Activated T-cell treated with anti-CD3 and anti-CD28 coated beads for 48 hours (primary cell): ENCODE measurements at places on chromosomes 4 and X.

GRCh38 chrX:132022198-132022966, 720 bp upstream of the STK26 start:
- DNase-seq, result no peak

GRCh38 chr4:82031376-82031927, 342.3 kb downstream of the HNRNPD start:
- no peak for DNase-seq

DNA sequence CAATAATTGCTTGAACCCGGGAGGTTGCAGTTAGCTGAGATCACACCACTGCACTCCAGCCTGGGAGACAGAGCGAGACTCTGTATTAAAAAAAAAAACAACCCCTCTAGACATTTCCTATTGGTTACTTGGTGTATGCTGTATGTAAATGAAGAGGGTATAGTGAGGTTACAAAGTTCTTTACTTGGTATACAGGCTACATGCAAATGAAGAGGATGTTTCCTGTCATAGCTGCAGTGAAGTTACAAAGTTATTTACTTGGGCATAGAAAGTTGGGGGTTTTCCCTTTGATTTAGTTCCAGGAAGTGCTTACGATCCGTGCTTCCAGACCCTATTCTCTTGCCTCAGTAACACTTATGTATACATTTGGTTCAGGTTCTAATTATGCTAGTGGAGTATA, 38.4 kb upstream of the CLNK start:
- DNase-seq, result no peak

- no peak for DNase-seq
Measured at GRCh38 chr4:74503580-74503979, 58.6 kb downstream of the AREG start.

- no peak for DNase-seq
Measured at GRCh38 chrX:99383786-99384185, 1026.3 kb downstream of the PCDH19 start.

- no peak for DNase-seq
Measured at GRCh38 chr4:24298911-24299310, 285.4 kb downstream of the DHX15 start.

- DNase-seq, result no peak
Measured at GRCh38 chr4:101288365-101289145, 58.8 kb downstream of the PPP3CA start.

DNA sequence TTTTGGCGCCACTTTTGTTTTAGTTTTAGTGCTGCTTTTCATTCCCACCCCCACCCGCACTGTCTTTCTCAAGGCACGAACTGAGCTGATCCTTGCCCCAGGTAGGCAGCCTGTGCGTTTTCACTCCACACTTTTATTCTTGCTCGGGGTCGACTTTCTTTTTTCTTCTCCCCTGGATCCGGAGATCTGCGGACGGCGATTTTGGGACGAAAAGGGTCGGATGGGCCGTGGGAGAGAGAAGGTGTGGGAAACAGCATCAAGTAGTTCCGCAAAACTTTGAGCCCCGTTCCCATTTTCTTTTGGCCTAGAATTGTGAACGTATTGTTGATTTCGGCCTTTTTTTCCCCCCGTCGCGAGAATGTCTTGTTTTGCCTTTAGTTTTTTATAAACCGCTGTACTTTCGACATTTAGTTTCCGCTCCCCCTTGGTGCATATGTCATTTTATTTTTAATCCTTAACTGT, 531 bp downstream of the STAG2 start:
- DNase-seq, result no peak

DNA sequence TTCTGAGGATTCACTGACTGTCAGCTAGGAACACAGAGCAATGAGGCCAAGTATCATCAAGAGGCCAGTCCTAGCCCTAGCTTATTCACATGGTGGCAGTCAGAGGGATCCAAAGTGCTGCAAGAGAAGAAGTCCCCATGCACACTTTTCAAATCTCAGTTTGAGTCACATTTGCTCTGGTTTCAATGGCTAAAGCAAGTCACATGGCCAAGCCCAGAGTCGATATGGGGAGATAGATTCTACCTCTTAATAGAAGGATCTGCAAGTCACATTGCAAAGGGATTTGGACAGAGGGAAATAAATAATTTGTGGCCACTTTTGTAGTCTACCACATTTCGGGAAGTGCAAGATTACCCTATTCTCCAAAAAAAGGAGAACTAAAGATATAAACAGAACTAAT, 3.7 kb upstream of the LCORL start:
- no peak for DNase-seq

GRCh38 chr4:94559351-94559806, 107.6 kb downstream of the PDLIM5 start:
- no peak for DNase-seq

- DNase-seq, result no peak
Measured at GRCh38 chr4:126986828-126987227, 645.9 kb upstream of the INTU start.

GRCh38 chrX:134484039-134484438, 24.1 kb downstream of the HPRT1 start:
- DNase-seq, result no peak

- no peak for DNase-seq
Measured at GRCh38 chr4:139619644-139620043, 46.0 kb upstream of the MGST2 start.

DNA sequence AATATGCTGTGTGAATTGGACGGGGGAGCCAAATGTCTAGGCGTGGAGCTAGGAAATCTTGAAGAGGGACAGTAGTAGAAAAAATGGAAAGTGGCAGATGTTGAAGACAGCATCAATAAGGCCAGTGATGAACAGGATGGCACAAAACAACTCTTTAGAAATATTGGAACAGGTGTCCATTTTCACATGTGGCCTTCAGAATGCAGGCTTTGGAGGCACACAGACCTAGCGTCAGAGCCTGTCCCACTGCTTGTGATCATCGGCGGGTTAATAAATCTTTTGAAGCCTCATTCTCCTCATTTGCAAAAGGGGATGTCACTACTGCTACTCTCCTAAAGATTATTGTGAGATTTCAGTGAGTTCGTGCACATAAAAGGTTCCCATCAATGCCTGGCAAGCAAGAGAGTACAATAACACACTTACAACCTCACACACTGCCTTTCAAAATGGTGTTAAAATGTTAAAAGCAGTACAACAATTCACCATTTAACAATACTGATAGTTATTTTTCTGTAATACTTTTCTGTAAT, 2.4 kb downstream of the PDLIM3 start:
- no peak for DNase-seq

DNA sequence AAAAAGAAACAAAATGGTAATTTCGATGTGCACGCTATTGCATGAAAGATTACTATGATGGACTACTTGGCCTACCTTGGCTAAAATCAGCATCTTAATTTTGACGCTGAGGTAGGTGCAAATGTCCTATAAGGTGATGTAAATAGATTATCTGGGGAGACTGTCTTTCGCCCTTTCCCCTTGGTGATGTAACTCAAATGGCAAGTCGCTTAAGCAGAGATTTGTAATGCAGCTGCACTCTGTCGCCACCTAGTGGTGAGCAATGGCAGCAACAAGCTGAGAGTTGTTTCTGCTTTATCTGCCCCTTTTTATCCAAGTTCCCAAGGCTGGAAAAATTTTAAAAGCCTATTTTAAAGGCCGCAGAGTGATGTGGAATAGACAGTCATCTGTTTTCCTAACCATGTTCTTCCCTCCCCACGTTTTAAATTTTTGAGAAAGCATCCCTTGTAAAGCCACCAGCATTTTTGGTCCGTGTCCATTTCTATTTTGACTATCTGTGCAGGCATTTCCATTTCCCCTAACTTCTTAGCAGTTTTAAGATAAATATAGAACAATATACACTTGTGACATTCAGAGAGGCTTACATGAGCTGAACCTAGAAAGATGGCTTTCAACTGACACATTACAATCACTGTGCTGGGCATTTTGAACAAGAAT, 62.4 kb upstream of the PDLIM3 start:
- peak; percentile 49 for DNase-seq

DNA sequence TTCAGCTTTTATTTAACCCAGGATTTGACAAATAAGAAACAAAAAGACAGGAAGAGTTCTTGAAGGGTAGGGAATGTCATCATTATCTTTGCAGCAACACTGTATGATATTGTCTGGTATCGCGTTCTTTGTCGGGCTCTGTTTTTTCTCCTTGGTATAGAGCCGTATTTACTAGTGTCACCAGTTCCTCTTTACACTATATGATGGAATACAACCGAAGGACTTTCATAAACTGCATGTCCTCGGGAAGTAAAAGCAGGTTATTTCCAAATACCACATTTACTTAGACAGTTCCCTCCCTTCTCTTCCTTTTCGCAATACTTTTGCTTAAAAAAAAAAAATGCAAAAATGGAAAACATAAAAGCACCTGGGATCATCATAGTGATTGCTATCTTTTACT, 96.6 kb upstream of the IL13RA1 start:
- DNase-seq, result no peak

GRCh38 chr4:173538909-173539445, 8.9 kb upstream of the HAND2 start:
- DNase-seq, result no peak

DNA sequence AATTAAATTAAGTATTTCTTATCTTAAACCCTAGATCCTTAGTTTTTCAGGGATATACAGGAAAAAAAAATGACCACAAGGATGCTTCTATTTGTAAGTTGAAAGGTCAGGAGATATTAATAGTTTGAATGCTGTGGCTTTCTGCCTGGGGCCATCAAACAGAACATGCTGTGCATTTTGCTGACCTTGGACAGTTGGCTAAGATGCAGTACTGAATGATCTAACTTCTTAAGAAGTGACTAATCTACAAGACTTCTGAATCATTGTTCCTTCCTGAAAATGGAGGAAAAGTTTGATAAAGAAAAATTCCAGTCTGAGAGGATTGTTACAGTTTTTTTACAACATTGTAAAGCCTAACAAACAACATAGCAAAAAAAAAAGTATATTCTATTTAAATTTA, 237.8 kb upstream of the JADE1 start:
- DNase-seq, result no peak

DNA sequence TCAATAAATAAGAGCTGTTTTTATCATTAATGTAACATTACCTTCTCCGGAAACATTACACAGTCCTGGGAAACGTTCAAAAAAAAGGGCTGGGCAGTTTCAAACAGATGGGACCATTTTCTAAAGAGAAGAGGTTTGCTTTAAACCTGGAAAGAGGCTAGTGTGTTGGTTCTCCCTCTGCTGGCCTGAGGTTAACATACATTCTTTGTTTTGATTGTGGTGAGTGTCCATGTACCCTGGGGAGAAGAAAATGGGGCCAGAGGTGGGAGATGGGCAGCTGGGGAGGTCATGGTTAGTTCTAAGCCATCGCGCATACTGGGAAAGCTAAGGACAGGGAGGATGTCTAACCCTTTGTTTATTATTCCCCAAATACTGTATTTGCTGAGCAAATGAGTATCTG, 194.7 kb downstream of the CPEB2 start:
- DNase-seq, result no peak

GRCh38 chrX:103733017-103733416, 22.3 kb downstream of the TMEM31 start:
- no peak for DNase-seq

DNA sequence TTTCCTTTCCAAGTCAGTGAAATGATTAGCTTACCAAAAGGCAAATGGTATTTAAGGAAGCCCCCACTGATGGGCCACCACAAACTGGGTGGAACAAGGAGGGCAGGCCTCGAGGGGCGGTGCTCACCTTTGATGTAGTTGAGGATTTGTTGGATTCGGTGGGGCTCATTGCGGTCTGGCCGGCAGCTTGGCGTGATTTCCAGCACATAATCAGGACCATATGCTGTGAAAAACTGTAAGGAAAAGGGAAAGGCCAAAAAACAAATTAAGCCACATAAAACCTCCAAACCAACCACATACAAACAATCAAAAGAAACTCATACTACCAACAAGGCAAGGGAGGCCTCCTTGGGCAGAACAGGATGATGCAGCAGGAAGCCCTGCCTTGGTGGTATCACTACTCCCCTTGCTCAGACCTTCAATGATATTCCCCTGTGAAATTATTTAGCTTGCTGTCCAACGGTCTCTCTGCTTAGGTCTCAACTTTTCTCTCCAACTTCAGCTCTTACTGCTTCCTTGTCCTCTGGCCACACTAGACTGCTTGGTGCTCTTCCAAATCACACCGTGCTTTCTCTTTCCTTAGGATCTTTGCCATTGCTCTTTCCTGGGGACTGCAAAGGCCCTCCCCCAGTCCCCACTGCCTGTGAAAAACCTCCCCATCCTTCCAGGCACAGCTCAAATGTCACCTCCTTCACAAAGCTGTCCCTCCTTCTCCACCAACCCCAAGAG, 46.1 kb upstream of the CITED1 start:
- DNase-seq, result no peak

DNA sequence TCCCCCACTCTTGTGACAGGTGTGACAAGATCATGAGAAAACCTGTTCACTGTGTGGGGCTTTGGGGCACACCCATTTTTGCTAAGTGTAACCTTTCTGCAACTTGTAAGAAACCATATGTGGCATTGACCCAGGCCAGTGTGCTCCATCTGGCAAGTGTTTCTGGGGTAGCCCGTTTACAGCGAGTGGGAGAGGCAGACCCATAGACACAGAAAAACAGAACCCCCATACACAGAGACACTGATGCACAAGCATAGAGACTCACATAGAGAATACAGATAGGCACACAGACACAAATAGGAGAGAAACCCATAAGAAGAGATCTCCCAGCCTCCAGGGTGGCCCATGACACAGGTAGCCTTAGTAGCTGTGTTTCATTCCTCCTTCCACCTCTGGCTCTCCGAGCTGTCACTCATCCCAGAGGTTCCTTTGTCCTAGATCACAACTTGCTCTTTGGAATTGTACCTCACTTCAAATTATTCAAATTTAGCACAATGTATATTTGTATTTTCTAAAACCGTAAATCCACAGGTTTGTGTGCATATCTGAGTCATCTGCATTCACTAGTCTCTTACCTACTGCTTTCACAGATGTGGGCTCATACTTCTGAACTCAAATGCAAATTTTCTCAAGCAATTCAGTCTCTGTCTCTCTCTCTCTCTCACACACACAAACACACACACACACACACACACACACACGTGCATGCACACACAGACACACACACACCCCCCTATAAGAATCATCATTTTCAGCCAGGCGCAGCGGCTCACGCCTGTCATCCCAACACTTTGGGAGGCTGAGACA, 114.4 kb downstream of the SH3KBP1 start:
- DNase-seq, result no peak

DNA sequence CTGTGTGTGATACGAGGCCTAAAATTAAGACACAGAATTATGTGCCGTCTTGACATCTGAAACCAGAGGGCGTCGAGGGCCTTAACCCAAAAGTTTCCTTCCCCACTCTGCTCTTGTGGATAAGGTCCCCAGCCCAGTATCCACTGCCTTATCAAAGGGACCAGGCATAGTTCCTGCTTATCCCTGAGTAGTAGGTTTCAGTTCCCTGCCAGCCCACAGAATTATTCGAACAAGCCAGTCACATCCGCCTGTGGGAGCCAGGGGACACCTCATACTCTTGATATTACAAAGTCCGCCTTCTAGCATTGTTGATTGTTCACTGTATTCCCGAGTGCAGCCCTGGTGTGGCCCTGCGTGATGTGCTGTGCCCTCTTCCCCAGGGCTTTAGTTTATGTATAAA, 5.4 kb upstream of the MMRN1 start:
- no peak for DNase-seq

- no peak for DNase-seq
Measured at GRCh38 chr4:66439508-66439907, 769.2 kb upstream of the EPHA5 start.

- DNase-seq, result no peak
Measured at GRCh38 chr4:182789529-182789928, 127.7 kb downstream of the DCTD start.

GRCh38 chr4:93263166-93263565, 565.4 kb upstream of the ATOH1 start:
- no peak for DNase-seq

- DNase-seq, result no peak
Measured at GRCh38 chrX:43481576-43481975, 174.5 kb upstream of the MAOA start.

- no peak for DNase-seq
Measured at GRCh38 chr4:22190855-22191254, 242.3 kb upstream of the KCNIP4 start.
